Progenitor cell of endocrine pancreas (in vitro differentiated cells): ENCODE measurements at places on chromosomes 12 and 14.

GRCh38 chr14:67487937-67488893, at the start of gene TMEM229B:
TMEM229B (minus strand) TSS chr14:67488721; CDS start chr14:67473923, 14,798 bp downstream.
- no peak for DNase-seq

GRCh38 chr14:56884617-56885016, 74.3 kb upstream of the OTX2 start:
- DNase-seq: no peak

DNA sequence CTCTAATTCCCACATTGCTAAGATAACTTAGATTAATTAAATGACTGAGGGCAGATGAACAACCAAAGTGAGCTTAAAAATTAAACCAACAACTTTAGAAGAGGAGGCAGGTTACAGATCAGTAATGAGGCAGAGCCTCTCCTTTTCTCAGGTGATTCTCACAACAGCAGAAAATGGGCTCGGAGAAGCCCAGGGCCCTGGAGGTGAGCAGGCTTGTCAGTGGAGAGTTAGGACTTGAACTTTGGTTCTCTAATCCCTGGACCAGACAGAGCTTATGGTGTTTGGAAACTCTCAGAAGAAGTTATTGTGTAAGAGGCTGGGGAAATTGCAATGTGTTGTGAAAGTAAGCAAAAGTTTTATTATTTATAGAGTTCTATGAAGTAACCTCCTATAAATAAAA, 2.8 kb downstream of the TRHDE start:
- no peak for DNase-seq

- no peak for DNase-seq
Observed at GRCh38 chr12:11810206-11810545, 160.7 kb downstream of the ETV6 start.

GRCh38 chr14:56131004-56131864, 13.0 kb downstream of the PELI2 start:
- DNase-seq: no peak

GRCh38 chr12:111457577-111457976, 51.9 kb downstream of the SH2B3 start:
- DNase-seq: no peak

DNA sequence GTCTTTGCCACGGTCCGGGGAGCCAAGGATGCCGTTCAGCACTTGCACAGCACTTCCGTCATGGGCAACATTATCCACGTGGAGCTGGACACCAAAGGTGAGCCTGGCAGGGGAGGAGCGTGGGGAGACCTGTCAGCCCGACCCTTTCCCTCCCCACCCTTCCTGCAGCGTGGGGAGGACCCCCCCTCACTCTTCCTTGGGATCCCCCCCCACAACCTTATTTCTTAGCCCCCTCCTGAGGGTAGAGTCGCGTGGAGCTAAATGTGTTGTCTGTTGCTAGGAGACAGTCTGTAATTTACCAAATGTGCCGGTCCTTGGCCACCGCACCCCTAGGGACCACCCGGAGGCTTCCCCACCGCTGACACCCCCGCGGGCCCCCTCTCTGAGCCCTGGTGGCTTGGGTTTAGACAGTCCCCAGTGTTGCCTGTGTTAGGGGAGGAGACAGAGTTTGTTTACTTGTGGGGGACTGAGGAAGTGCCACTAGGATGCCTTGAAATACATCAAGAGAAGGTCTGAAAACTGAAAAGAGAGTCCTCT, 2.3 kb downstream of the SETD1B start:
- DNase-seq: no peak

- no peak for DNase-seq
Observed at GRCh38 chr14:100779691-100780080, 46.2 kb upstream of the MEG3 start.

- DNase-seq: no peak
Observed at GRCh38 chr12:103301642-103302591, 193.9 kb downstream of the C12orf42 start.

DNA sequence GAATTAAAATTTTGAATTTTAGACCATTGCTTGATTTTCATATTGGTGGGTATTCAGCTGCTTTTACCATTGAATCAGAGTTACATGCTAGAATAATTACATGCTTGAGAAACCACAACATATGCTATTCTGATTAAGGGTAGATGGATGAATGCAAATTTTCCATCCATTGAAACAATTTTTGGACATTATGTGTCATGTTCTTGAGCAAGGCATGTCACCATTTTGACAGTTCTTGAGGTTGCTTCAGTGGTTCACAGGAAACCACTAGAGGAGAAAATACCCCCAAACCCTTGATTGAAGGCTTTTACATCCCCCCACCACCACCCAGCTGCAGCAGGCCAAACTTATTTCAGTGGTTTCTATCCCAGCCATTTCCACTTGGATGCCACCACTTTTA, 13.5 kb downstream of the UBR7 start:
- no peak for DNase-seq

DNA sequence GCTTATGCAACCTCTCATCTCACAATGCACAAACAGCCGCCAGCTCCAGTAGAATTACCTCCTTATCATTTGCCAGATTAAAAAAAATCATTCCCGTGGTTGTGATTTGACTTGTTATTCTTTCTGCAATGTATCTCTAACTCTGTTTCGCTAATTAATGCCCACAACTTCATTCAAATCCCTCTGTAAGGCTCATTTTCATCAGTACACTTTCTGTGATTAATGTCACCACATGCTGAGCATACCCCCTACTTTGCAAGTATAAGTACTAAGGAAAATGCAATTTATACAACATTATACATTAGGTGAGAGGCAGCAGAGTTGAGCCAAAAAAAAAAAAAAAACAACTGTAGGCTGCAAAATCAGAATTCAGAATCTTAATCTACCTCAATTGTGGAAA, 166.0 kb downstream of the FSCB start:
- no peak for DNase-seq

DNA sequence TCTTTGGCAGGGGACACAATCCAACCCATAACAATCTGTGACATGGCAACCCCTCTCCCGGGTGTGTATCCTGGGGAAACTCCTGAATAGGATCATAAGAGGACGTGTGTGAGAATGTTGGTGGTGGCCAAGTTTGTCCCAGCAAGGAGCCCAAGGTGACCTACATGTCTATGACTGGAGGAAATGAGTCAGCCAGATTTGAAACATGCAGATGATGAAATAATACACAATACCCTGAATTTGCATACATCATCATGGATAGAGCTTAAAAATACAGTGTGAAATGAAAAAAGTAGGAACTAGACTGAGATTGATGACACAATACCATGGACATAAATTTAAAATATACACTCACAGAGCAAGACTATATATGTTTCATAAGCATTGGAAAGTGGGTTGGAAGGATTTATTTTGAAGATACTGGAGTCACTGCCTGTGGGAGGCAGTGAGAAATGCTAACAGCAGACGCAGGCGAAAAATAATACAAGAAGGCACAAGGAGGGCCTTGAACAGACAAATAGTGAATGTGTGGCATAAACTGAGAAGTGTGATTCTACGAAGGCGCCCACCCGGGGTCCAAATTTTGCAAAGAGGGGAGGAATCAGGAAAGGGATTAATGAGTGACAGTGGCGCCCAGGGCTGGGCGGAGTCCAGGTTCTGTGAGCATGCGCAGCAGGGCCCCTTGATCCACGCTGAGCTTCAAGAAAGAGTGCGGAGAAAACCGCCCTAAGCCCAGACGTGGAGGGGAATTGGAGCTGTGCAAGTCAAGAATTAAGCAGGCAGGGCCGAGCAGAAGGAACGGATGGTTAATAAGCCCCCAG, 7.0 kb upstream of the MAP1LC3B2 start:
- DNase-seq: no peak

GRCh38 chr12:13377698-13378097, 181.2 kb downstream of the EMP1 start:
- no peak for DNase-seq

DNA sequence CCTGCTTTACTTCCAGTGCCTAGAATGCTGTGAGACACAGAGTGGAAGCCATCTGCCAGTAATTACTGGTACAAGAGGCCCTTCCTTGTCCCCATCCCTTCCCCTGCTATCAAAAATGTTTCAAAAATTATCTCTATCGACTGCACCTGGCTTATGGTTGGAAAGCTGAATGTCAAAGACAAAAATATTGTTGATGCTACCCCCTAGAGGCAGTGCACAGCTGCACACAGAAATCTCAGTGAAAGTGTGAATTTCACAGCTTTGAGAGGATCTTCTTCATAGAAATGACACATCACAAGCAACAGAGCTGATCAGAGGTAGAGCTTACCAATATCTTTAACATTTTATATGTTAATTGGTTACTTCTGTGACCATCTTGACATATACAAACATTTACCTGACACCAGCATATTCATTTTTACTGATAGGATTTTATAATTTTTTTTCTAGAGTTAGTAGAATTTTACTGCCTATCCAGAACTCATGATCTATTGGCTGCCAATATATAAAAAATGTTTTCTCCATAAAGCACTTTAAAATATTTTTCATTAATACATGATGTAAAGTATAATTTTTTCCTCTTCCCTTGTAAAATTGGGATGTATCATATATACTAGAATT, 138.0 kb downstream of the AACS start:
- DNase-seq: no peak
